ENCODE measurements at places on chromosomes 16 and 17.

DNA sequence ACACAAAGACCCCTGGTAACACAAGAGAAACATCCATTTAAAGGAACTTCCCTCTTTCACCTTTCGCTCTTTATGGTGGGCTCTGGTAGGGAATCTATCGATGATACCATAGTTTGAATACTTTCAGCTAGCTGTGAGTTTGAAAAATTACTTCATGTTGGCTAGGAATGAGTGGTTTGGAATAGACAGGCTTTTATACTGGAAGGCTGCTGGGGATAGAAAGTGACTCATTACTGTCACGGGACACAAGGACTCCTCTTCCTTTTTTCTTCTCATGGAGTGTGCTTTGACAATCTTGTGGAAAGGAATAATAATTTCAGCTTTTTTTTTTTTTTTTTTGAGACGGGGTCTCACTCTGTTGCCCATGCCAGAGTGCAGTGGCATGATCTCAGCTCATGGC, 76.9 kb downstream of the CYB561 start:
- DNase-seq = no peak

DNA sequence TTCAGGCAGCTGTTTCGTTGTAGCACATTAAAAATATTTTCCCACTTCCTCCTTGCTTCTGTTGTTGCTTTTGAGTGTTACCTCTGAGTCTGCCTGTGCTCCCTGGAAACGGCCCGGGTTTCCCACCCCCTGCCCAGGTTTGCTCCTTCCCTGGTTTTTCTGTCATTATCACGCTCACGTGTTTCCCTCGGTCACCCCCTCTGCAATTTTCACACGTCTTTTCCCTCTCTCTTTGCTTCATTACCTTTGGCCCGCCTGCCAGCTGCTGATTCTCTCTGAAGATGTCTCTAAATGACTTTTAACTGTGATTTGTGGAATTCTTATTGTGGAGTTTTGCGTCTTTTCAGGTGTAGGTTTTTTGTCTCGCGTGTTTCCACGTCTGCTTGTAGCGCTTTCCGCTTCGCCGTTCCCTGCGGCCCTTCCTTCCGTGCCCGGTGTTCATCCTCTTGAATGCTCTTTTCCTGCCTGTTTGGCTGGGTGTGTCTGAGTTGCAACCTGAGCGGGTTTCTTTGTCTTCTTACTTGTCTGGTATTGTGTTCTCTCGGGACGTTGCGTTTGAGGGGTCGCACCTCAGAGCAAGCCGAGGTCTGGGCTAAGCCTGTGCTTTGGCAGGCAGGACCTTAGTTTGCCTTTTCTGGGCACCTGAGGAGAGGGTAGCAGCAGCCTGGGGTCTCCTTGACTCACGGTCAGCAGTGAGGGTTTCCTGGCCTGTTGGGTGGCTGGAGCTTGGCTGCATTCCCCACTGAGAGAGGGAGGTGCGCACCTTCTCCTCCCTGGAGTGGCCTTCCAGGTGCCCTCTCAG, 96.3 kb upstream of the ZNF750 start:
- DNase-seq = no peak

GRCh38 chr17:36647636-36648035, 46.3 kb downstream of the MRM1 start:
- DNase-seq = no peak

DNA sequence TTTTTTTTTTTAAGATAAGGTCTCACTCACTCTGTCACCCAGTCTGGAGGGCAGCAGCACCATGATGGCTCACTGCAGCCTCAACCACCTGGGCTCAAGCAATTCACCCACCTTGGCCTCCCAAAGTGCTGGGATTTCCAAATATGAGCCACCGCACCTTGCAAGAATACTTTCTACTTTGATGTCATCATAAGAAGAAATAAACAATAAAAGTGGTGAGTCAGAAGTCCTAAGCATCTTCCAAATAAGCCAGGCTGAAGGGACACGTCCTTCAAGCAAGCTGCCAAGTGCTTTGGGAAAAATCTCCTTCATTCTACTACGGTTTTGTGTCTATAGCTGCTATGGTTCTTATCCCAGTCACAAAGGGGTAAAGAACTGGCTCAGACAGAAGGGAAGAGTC, 20.3 kb downstream of the HASPIN start:
- no peak for DNase-seq

DNA sequence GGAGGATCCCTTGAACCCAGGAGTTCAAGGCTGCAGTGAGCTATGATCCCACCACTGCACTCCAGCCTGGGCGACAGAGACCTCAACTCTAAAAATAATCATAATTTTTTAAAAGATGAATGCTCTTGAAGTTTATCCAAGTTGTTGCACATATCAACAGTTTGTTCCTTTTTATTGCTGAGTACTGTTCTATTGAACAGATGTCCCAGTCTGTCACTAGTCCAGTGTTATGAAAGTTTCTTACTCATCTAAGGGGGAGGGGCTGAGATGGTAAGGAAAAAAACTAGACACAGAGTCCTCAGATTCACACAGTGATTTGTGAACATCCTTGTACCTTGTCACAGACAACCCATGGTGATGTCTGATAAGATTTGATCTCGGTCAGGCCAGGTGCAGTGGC, 3.9 kb downstream of the ACAP1 start:
- no peak for DNase-seq

DNA sequence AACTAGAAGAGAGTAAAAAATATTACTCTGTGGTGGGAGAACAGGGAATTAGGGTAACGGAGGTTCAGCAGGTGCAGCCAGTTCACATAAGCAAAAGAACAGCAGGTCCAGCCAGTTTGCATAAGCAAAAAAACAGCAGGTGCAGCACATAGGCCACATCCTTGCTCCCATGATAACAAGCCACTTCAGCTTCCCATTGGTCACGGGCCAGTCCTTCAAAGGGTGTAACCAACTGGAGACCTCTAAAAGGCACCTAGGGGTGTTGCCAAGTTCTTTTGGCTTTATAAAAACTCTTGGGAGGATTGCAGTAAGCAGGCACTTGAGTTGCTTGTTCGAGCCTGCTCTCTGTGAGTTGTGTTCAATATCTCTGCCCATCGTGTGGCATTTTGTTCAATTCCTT, 488.1 kb downstream of the XYLT1 start:
- no peak for DNase-seq

GRCh38 chr17:20179041-20179440, 169.9 kb downstream of the SPECC1 start:
- DNase-seq = no peak

DNA sequence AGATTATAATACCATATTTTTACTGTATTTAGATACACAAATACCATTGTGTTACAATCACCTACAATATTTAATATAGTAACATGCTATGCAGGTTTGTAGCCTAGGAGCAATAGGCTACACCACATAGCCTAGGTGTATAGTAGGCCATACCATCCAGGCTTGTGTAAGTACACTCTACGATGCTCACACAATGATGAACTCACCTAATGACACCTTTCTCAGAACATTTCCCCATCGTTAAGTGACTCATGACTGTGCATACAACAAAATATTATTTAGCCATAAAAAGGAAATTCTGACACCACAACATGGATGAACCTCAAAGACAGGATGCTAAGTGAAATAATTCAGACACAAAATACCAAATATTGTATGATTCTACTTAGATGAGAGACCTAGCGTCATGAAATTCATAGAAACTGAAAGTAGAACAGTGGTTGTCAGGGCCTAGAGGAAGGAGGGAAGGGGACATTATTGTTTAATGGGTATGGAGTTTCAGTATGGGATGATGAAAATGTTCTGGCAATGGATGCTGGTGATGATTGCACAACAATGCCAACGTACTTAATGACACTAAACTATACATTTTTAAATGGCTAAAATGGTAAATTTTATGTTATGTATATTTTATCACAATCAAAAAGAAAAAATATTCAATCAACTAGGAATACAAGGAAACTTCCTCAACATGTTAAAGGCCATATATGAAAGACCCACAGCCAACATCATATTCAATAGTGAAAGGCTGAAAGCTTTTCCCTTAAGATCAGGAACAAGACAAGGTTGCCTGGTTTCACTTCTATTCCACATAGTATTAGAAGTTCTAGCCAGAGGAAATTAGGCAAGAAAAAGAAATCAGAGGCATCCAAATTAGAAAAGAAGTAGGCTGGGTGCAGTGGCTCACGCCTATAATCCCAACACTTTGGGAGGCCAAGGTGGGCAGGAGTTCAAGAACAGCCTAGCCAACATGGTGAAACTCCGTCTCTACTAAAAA, 5.9 kb upstream of the C16orf87 start:
- no peak for DNase-seq

DNA sequence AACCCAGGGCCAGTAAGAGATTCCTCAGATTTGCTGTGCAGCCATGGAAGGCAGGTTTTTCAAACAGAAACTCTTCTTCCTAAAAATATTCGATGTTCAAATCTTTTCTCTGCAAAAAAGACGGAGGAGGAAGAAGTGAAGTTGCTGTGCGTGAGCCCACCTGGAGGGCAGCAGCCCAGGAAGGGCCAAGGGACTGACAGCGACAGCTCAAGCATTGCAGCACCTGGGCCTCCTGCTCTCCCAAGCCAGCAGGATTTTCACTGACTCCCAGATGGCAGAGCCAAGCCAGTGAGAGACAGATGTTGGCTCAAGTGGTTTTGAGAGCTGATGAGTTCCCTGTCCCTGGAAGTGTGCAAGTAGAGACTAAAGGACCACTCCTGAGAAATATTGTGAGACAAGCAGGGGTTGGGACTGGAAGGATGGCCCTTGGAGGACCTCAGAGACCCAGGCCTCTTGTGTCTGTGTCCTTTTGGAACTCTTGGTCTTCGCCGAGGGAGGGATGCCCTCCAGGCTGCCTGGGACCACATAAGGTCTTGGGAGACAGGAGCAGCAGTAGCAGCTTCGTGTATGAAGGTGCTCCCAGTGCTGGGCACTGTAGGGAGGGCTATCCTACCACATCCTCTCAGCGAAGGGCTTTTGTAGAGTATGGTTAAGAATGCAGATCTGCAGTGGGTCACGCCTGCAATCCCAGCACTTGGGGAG, 29.3 kb upstream of the TNFRSF13B start:
- DNase-seq = no peak

GRCh38 chr17:18967916-18968315, 16.0 kb downstream of the SLC5A10 start:
- no peak for DNase-seq

DNA sequence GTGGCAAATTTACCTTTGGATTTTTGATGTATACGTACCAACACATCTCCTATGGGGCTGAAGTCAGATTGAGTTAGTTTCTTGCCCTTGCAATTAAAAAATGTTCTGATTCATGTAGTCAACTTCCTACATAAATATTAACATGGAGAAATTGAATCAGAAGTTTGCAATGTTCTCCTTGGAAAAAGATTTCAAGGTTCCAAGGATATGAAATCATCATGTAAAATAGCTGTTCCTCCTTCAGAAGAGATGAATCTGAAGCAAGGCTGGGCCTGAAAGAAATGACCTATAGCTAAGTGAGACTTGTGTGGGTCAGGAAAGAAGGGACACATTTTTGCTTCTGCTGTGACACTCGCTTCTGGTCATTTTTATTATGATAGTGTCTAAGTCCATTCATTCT, 131.7 kb downstream of the RGS9 start:
- no peak for DNase-seq

GRCh38 chr17:28469376-28469775, 4.1 kb upstream of the SLC13A2 start:
- DNase-seq = no peak

DNA sequence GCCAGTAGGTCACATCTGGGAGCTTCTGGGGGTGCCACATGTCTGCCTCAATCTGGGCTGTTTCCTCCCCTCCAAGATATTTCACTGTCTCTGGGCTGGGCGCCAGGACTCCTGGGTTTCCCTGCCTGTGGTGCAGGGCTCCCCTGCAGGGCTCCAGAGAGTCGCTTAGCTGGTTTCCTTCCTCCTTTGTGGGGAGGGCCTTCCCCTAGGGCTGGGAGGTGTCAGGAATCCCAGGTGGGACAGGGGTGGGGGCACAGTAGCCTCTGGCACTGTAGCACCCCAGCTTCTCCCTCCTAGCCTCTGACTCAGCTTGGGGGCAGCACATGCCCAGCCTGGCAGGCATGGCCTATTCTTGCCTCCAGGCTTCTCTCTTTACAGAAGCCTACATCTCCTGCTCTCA, 2.6 kb downstream of the RARA start:
- no peak for DNase-seq

DNA sequence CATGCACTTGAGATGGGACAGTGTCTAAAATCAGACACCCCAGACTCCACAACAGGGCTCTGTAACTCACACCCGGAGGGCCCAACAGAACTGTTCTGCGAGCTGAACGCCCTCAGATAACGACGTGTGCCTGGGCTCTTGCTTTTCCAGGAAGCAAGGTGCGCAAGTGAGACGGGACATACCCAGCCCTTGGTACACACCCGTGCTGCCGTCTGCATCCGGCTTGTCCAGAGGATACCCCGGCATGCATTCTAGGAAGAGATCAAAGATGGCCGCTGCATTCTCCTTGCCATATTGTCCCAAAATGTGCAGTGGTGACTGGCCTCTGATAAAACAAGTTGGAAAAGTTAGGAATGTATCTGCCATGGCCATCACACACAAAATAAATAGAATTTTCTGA, 29.4 kb downstream of the CYB5D2 start:
- no peak for DNase-seq

- no peak for DNase-seq
These were observed 2.6 kb upstream of the ATP2A3 start for GRCh38 chr17:3966720-3967363.

- no peak for DNase-seq
These were observed 523.6 kb downstream of the GRIN2A start for GRCh38 chr16:9658586-9658985.

DNA sequence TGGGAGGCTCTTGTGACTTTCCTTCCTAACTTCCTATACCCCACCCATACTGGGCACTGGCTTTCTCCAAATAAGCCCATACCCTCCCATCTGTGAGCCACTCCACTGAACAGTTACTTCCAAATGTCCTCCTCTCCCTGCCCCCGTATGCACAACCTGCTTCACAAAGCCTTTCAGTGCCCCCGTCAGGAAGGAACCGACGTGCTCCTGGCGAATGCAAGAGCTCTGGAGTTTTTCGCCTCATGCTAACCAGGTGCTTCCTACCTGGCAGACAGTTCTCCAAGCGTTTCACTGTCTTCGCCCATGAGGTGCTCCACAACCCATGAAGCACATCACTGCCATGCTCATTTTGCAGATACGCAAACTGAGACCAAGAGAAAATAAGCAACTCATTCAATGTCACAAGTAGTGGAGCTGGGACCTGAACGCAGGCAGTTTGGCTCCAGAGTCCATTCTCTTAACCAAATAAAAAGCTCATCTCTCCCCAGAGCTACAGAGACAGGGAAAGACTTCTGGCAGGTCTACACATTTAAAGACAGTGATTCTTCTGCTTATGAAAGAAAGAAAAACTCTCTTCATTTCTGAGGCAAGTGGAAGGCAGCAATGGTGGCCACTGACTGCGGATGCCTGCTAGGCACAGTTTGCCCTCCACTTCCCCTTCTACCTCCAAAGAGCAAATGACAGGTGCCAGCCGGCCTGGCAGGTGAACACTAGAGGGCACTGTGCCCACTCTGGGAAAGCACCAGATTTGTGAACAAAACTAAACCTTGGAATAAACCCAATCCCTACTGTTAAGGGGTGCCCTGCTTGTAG, 23.8 kb downstream of the SPHK1 start:
- peak; percentile 54 for DNase-seq
